Thymus (tissue), 14 donors: ENCODE measurements at places on chromosomes 2 and 18. TPM values are rescaled to one million over a fixed set of nuclear protein-coding genes. Genes with fewer than 3 reads are reported as not detected.

DNA sequence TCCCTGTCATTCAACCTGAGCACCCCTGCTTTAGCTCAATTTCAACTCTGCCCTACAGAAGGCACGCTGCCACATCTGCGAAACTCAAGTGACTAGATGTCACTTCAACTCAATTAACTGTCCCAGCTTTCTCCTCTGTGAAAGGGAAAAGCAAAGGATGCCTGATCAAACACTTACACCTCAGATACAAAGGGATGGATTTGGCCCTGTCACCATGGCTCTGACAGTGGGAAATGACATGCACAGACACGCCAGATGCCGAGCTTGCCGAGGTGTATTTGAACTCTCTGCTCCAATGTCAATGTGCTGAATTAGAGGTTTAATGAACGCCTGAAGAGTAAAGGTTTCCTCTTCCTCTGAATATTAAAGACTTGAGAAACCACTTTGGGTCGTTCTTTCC, 481.1 kb downstream of the CBLN2 start:
- no peaks in the 10 kb centered on the region for H3K36me3 ChIP-seq
- no peaks in the 10 kb centered on the region for H3K4me1 ChIP-seq
- H3K27me3 ChIP-seq, result no peaks in the 10 kb centered on the region
- DNase-seq, result no peak
- no peak overlapping the region for H3K4me3 ChIP-seq
- H3K27ac ChIP-seq, result no peak overlapping the region

- H3K27me3 ChIP-seq, result no peaks in the 10 kb centered on the region
- H3K4me3 ChIP-seq, result no peak overlapping the region
- H3K4me1 ChIP-seq, result peaks cover 14% of the 10 kb centered on the region
- H3K27ac ChIP-seq, result peak overlapping the region; percentile 29
Observed at GRCh38 chr2:101112772-101113157, 38.4 kb downstream of the TBC1D8 start.

DNA sequence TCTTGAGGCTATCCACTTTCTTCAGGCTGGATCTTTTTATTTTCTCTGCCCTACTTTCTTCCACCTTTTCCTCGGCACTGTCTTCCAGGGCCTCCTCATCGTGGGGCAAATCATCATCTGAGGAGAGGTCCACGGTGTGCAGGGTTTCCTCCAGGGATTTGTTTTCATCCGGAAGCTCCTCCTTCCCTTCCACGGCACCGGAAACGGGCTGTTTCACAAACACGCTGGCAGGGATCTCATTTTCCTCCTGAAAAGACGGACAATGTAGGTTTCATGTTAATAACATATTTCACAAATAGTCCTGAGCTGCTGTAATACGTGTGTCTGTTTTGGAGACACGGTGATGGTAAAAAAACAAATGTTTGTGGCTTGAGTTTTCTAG, 10.4 kb downstream of the CAVIN2 start:
- H3K27ac ChIP-seq, result no peak overlapping the region
- no peaks in the 10 kb centered on the region for H3K27me3 ChIP-seq
- H3K36me3 ChIP-seq, result no peaks in the 10 kb centered on the region
- no peak for DNase-seq

DNA sequence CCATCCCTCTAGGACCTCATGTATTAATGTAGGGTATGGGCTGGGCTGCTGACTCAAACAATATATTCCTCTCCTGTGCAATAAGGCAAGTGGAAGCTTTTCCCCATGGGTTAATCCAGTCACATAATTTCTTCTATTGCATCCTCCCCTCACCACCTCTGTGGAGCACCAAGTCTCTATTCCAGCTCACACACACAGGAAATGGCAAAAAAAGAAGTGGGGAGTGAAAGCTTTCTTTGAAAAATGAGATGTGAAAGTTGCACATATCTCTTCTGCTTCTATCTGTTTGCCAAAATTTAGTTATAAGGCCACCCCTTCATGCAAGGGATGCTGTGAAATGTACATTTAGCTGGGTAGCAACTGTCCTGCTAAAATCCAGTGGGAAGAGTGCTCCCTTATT, 121.3 kb downstream of the CDC42EP3 start:
- no peak overlapping the region for H3K27ac ChIP-seq
- no peak overlapping the region for H3K4me3 ChIP-seq
- H3K36me3 ChIP-seq, result no peaks in the 10 kb centered on the region
- H3K27me3 ChIP-seq, result no peaks in the 10 kb centered on the region

DNA sequence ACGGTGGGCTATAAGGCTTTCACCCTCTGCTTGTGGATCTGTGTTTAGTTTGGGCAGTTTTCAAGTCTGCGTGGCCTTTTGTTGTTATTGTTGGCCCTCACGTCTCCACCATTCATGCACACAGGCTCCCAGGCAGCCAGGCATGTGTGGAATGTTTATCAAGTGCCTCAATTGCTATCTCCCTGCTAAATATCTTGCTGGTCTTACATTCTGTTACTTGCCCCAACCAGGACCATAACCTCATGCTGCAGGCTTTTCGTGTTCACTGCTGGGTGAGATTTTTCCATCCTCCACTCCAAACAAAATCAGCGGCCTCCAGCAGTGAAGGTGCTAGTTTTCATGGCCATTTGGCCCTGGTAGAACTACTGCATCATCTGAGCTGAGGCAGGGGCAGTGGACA, 63.0 kb upstream of the DSC1 start:
- H3K27ac ChIP-seq, result no peak overlapping the region
- no peaks in the 10 kb centered on the region for H3K4me1 ChIP-seq
- no peaks in the 10 kb centered on the region for H3K36me3 ChIP-seq
- no peak for DNase-seq
- no peaks in the 10 kb centered on the region for H3K27me3 ChIP-seq
- no peak overlapping the region for H3K4me3 ChIP-seq

DNA sequence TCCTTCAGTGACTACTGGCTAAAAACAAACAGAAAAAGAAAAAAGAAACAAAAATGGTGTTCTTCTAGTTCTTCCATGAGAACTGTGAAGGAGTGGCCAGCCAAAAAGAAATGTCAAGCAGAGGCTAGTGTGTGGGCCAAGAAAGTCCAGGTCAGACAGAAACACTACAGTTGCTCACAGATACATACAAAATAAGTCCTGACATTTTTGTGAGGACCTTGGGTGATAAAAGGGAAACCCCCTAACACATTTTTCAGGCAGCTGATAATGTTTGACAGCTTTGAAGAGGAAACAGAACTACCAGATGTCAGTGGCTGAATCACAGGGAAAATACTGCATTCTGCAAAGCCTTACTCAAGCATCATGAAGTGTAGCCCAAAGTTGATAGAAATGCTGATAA, 28.1 kb downstream of the ARHGAP25 start:
- no peaks in the 10 kb centered on the region for H3K27me3 ChIP-seq
- H3K4me1 ChIP-seq, result peaks cover 34% of the 10 kb centered on the region
- H3K27ac ChIP-seq, result peak overlapping the region; percentile 77
- H3K36me3 ChIP-seq, result no peaks in the 10 kb centered on the region

Gene RNF125
- total RNA-seq, result 5.1 TPM

Gene ATP6V1B1
- total RNA-seq, result 0.19 TPM

Gene AQP12B
- under 0.01 TPM for total RNA-seq

Gene DPYSL5
- total RNA-seq, result 0.09 TPM

Gene ARHGAP28
- 4.7 TPM for total RNA-seq

Gene SERPINB8
- 7.0 TPM for total RNA-seq
